GM12864 (cell line): ENCODE measurements at places on chromosomes 3 and 15.

- DNase-seq, result no peak
Measured at GRCh38 chr15:81054236-81054635, 53.5 kb downstream of the TLNRD1 start.

DNA sequence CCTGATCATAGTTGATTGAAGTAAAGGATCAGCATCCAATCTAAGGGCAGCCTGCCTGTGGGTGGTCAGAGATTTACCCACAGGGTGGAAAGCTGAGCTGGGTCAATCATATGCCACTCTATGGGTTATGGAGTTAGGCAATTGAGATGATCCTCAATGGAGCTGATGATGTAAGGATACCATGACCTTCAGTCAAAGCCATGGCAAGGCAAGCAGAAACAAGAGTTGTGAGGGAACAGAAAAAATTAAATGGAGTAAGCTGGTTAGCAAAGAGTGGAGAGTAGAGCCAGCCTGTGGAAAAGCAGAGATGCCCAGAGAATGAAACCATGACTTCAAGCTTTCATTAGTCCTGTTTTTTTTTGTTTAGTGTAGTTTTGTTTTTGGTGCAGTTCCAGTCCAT lies 5.7 kb upstream of the IQGAP1 start:
- DNase-seq, result no peak

- DNase-seq, result no peak
Measured at GRCh38 chr3:126927401-126927750, 55.5 kb upstream of the PLXNA1 start.

DNA sequence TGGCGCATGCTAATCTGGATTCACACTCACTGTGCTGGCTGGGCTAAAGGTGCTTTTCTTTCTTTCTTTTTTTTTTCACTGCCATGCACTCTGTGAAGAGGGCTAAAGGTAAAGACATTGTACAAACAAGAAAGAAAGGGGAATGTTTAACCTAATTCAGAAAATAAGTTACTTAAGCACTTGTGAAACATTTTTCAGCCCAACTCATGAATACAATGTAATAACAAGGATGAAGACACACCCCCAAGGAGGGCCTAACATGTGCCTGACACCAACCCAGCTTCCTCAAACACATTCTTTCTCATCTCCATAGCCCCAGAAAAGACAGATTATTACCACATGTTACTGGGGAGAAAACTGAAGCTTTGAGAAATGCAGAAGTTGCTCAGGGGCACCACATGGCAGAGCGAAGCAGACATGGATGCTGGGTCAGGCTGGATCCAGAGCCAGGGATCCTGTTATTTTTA lies 5.7 kb downstream of the STIMATE start:
- no peak for DNase-seq

- DNase-seq, result no peak
Measured at GRCh38 chr3:18586076-18586475, 160.9 kb upstream of the SATB1 start.

DNA sequence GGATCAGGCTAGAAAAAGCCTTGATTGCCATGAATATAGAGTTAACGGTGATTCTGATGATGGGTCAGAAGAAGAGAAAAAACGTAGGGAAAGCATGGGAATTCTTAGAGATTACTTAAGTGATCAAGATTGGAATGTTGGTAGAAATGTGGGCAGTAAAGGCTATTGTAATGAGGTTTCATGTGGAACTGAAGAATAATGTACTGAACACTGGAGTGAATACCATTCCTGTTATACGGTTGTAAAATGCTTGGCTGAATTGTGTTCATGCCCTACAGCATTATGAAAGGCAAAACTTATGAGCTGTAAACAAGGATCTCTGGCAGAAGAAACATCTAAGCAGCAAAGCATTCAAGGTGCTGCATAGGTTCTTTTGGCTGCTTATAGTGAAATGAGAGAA lies 414.1 kb upstream of the CBLB start:
- no peak for DNase-seq

DNA sequence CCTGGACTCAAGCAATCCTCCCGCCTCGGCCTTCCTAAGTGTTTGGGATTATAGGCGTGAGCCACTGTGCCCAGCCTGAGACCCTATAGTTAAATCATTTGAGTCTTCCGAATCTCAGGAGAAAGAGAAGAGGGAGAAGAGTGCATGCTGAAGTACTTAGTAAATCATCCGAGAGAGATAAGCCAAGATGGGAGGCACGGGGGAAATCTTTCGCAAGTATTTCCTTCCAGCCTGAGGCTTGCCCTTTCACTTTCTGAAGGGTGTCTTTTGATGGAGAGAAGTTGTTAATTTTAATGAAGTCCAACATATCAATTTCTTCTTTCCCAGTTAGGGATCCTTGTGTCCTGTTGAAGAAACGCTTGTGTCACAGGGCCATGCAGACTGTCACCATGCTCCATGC lies 97.1 kb upstream of the SLC6A6 start:
- DNase-seq, result no peak

DNA sequence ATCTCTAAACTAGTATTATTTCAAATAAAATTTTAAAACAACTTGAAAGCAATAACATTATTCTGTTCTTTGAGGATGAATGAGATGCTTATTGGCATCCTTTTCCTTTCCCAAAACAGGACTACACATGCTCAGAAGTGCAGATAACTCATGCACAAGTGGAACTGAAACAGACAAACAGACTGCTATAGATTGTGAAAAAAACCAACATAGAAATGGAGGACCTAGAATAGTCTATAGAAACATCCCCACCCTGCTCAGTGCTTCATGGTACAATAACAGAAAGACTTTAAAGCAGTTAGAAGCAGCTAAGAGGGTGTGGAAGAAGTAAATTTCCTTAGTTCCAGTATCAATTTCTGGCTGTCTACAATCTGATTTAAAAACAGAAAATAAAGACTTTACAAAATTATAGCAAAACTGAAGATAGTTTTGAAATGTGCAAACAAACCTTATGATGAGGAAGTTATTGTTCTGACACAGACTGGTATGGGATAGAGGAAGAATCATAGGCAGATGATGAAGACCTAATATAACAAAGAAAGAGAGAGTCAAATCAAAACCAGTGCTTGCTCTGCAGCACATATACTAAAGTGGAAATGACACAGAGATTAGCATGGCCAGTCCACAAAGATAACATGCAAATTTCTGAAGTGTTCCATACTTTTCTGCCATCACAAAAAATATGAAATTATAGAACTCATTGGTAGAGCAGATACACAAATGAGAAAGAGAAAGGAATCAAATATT lies 1025.4 kb downstream of the SQOR start:
- DNase-seq, result no peak

GRCh38 chr3:69650066-69650419 lies 89.2 kb upstream of the MITF start:
- DNase-seq, result no peak

DNA sequence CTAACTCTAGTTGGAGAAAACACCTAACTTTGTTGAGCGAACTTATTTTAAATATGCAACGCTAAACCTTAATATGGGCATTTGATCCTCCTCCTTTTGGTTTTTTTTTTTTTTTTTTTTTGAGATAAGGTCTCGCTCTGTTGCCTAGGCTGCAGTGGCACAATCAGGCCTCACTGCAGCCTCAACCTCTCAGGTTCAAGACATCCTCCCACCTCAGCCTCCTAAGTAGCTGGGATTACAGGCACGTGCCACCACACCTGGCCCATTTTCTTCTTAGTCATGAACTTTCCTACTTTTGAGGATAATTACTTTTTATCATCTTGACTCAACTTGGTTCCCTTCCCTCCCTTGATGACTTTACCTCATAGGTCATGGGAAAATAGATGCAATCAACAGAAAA lies 3.9 kb downstream of the NUSAP1 start:
- DNase-seq, result no peak

GRCh38 chr3:55873523-55874254 lies 386.6 kb upstream of the WNT5A start:
- no peak for DNase-seq

DNA sequence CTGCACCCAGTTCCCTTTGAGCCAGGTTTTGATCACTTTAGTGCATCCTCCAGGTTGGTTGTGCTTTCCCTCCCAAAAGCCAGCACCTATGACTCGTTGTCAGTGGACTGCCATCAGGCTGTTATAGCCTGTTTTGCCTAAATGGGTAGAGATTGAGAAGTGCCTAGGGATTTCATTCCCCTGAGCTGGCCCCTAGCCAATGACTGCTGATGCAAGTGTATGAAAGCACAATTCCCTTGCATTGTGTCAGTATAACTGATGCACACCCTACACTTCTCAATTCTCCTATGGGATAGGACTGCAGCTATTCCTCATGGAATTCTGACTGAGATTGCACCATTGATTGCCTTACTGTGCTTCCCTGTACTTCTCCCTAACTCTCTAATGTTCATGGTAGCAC lies 102.1 kb upstream of the ARPP21 start:
- no peak for DNase-seq
